Heart left ventricle (tissue), 16 donors: ENCODE measurements at places on chromosomes 4 and X. TPM values are rescaled to one million over a fixed set of nuclear protein-coding genes. Genes with fewer than 3 reads are reported as not detected.

DNA sequence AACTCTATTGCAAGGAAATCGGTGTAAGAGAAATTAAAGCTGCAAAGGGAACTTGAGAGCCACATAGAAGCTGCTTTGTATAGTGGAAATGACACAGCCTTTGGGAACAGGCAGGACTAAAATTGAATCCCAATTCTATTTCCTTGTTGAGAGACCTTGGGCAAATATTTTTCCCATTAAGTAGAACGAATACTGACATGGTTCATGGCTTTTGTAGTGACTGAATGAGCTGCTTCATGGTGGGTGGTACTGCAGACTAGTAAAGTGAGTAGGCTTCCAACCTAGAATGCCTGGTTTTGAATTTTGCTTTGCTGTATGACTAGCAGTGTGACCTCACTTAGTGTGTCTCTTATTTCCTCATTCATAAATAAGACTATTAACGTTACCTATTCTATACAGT is 182.2 kb upstream of the KCNIP4 start:
- DNase-seq: no peak

DNA sequence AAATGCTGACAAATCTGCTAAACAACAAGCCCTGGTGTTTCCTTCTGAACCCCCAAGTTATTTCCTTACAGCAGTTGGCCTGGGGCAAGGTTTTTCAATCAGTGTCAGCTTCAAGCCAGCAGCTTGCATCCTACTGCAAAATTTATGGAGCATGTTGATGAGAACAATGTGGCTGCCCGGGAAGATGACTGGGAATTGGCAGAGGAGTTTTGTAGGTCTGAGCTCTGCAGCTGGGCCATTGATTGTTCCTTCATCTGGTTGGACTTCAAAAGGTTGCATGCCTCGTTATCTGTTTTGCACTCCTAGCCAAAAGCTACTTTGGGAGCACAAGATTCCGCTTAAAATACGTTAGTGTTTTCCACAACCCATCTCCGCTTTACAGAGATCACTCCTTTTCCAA is 1030.3 kb upstream of the LCORL start:
- no peak for DNase-seq

DNA sequence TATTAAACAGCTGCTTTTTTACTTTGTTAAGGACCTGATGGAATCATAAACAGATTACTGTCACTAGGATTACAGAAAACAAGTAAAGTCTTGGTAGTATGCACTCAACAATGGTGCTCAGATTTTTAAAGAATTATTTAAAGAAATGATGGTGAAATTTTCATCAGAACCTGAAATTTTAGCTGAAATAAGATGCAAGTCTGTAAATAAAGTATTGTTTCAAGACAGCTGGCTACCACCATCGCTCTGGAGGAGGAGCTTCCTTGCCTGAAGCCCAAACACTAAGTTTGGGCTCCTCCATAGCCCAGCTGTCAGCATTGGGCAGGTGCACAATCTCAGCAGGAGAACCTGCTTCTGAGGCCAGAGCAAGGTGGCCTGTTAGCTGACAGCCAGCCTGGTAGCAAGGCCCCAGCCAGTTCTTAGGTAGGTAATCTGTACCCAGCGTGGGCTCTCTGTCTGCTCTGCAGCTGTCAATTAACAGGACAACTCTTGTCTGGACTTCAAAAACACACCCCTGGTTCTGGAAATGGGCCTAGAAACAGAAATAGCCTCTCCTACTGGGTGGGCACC is 4.6 kb downstream of the GAB1 start:
- no peak for DNase-seq

SPANXN4 gene
- not detected for polyA plus RNA-seq

ADD1 gene
- polyA plus RNA-seq: 269 TPM

EGF gene
- 1.3 TPM for polyA plus RNA-seq
